T-helper 9 cell (primary cell): ENCODE measurements at places on chromosomes 4 and X.

GRCh38 chr4:95867919-95868318 is 28.0 kb downstream of the PDHA2 start:
- no peak for DNase-seq

- DNase-seq = no peak
These were observed 126.5 kb downstream of the ADGRA3 start for GRCh38 chr4:22389240-22389870.

DNA sequence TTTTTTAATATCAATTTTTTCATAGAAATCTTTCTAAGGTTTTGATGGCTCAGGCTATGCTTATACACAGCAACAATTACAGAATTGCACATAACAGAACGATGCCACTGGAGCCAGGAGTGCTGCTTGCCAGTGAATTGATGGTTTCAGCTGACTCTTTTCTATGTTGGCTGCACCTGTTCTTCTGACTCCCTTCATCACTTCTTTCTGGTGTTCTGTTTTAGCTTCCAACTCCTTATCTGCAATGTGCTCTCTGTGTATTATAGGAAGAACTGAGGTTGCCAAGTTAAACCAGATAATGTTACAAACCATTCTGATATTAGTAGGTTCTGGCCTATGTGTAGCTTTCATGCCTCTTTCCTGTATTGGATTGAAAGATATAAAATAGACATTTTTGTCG is 11.6 kb upstream of the VEGFD start:
- no peak for DNase-seq

GRCh38 chr4:65893271-65893670 is 223.0 kb upstream of the EPHA5 start:
- DNase-seq = no peak

DNA sequence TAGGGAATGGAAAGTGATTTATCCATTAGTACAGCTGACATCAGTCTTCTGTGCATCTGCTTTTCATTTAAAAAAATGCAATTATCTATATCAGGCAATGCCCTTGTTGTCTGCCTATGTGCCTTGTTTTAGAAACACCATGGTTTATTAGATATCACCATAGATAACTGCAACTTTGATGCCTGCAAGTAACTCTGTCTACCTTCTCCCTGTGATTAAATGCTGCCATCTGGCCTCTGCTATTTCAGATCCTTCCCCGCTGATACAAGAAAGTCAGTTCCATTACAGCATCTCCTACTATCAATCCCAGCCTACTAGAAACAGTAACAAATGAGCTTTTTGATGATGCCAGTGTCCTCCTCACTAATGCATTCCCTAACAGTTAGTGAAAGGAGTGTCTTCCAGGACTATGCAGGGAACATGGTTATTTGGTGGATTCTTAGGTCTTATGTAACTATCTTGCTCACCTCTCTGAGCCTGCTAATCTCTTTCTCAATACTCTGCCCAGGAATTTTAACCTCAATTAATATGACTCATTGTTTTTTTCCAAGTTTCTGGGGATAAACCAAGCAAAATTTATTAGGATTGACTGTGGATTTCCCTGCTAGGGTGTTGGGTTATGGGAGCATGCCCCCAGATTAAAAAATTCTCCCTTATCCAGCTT is 444.9 kb downstream of the RAPGEF2 start:
- no peak for DNase-seq

DNA sequence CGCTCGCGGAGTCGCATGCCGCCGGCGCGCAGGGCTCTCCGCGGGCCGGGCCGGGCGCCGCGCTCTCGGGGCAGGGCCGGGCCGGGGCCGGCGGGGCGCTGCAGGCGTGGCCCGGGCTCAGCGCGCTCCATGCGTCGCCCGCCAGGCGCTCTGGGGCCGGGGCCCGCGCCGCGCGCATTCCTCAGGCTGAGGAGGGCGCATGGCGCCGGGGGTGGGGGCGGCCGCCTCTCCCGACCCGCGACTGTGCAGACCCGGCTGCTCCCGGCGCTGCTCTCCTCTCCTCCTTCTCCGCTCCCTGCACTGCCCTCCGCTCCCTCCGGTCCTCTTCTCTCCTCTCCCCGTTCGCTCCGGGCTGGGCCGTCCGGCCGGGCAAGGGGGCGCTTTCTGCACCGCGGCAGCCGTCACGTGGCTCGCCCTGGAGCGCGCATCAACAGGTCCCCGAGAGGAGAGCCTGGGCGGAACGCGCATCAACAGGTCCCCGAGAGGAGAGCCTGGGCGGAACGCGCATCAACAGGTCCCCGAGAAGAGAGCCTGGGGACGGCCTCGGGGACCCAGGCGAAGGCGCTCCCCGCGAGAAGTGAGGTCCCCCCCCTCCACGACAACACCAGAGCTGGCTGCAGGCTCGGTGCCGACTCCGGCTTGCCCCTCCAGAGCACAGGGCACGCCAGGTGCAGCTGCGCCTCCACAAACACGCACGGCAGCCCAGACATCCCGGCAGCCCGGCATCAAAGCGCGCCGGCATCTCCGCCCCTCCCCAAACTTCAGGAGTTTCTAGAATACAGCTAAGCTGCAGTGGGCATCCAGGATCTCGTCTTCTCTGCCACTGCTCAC is 12.9 kb downstream of the PPP2R3B start:
- DNase-seq = no peak

DNA sequence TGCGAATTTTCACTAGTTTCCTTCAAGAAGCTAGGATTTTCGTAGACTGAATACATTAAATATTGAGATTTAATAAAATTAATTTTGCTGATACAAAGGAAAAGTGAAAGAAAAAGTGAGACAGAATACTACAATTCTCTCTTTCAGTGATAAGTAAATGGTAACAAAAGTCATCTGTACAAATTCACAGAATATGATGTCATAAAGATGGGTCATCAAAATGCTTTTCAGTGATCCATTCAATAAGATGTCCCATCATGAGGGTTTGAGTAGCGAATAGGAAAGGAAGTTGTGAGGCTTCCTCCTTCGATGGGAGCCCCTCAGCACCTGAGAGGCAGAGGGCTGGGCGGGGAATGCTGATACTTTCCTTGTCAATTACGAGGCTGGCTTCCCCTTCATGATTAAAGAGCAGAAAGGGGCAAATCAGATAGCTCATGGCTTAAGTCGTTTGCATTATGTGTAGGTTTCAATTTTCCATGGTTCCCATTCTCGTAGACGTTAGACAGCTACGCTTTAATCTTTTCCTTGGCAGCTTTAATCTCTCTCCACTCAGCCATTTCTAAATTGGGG is 108.8 kb upstream of the SORBS2 start:
- no peak for DNase-seq

DNA sequence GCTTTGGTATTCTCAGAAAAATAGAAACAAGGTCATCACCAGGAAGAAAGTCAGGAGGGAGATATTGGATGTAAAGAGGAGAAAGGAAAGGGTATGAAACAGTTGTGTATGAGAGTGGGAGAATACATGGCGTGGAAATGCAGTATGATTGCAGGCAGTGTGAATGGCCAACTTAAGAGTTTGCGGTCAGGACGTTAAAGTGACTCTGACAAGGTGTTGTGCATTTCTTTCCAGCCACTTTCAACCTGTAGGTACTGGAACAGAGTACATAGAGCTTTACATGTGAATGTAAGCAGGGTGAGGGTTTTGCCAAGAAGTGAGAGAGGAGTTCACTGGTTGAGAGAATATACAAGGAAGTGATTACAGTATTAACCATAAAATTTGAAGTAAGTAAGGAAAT is 15.7 kb downstream of the ATP10D start:
- no peak for DNase-seq

GRCh38 chr4:183249854-183250253 is 70.2 kb downstream of the CLDN22 start:
- DNase-seq = no peak
